ENCODE measurements at places on chromosomes 16 and 17.

- DNase-seq = no peak
These were observed 28.3 kb downstream of the CCDC40 start for GRCh38 chr17:80064696-80065095.

DNA sequence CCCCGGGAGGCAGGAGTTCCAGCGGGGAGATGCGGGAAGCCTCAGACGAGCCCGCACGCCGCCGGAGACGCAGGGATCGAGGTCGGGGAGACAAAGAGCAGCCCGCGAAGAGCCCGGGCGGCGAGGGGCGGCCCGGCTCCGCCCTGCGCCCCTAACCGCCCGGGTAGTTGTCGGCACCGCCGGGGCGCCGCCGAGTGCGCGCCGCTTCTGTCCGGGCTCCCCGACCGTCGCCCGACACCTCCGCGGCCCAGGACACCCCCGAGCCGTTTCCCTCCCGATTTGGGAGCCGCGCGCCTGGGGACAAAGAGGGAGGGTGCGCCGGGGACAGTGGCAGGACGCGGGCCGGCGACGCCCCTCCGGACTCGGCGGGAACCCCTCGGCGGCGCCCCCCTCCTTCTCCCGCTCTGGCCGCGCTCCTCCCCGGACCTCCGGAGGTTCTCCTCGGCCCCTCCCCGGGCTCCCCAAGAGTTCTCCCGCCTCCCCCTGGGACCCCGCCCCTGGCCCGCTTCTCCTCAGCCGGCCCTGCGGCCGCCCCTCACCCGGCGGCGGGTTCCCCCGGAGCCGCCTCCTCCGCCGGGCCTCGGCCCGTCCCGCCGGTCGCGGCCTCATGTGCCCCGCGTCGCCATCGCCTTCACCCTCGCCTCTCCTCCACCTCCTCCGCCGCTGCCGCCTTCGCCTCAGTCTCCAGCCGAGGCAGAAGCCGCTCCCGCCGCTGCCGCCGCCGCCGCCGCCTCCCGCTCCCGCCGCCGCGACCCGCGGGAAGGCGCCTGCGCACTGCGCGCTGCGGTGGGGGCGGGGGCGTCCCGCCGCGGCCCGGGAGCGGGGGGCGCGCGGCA is at the start of gene GJC1:
Gene GJC1 (minus strand): TSS at position 765 of the 836 bp plus-strand sequence. CDS start 24,470 bp downstream, outside the sequence.
- DNase-seq = peak; percentile 37

DNA sequence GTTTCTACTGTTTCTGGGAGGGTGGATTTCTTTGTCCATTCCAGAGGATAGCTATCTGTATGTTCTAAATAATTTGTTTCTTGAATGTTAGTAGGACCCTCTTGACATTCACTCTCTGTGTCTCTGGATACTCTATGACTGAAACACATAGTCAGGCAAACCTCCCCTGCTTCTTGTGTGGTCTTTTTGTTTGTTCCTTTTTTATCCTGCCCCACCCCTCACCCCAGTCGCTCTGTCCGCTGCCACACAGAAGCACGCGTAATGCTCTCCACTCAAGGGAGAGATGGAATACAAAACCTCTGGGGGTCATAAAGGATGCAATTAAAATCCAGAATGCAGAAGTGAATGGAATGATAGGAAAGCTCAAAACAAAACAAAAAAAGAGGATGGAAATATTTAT is 253.1 kb downstream of the RBFOX1 start:
- DNase-seq = no peak

DNA sequence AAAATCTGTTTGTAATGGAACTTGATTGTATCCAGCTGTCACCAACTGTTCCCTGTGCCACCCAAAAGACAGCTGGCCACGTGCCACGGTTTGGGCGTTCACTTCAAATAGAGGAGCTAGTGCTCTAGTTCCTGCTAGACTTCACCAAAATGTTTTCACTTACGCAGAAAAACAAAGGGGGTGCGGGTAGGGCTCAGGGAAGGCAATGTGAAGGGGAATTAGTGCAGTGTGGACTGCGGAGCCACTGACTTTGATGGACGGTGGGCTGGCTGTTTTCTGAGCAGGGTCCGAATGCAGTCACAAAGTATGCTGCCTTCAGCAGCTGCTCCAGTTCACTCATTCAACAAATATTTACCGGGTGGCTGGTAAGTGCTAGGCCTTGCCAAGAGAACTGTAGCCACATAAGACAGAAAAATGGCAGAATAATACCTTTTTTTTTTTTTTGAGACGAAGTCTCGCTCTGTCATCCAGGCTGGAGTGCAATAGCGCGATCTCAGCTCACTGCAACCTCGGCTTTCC is 7.6 kb upstream of the CYTH1 start:
- no peak for DNase-seq

DNA sequence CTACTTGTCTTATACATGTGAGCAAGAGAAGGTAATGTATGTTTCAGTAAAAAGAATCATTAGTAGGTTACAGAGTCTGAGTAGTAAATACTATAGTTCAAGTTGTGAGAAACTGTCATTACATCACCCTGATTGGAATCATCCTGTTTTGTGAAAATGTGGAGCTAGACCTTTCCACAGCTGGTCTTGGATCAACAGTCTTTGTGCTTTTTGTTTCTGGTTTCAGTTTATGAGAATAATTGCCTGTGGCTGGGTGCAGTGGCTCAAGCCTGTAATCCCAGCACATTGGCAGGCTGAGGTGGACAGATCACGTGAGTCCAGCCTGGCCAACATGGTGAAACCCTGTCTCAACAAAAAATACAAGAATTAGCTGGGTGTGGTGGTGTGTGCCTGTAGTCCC is 19.7 kb upstream of the SHISA9 start:
- no peak for DNase-seq

GRCh38 chr16:19912455-19913339 is 28.0 kb upstream of the GPRC5B start:
- DNase-seq = peak; percentile 78

GRCh38 chr16:55901566-55902217 is 26.5 kb upstream of the CES5A start:
- no peak for DNase-seq

DNA sequence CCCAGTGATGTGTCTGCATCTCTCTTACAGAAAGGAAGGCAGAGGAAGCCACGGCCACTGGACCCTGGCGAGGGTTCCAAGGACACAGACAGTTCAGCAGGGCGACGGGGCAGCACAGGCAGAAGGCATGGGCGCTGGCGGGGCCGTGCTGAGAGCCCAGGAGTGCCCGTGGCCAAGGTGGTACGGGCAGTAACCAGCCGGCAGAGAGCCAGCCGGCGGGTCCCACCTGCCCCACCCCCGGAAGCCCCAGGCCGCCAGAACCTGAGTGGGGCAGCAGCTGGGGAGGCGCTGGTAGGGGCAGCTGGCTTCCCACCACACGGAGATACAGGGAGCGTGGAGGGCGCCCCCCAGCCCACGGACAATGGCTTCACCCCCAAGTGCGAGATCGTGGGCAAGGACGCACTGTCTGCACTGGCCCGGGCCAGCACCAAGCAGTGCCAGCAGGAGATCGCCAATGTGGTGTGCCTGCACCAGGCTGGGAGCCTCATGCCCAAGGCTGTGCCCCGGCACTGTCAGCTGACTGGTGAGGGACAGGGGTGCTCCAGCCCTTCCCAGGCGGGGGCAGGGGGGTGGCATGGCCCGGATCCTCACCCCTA is 7.8 kb downstream of the XYLT2 start:
- no peak for DNase-seq

GRCh38 chr17:28113269-28113668 is 70.8 kb downstream of the NLK start:
- DNase-seq = no peak
